ENCODE measurements at places on chromosomes 7 and 10.

GRCh38 chr7:157674027-157674714 is 337.4 kb downstream of the DNAJB6 start:
- DNase-seq = no peak

DNA sequence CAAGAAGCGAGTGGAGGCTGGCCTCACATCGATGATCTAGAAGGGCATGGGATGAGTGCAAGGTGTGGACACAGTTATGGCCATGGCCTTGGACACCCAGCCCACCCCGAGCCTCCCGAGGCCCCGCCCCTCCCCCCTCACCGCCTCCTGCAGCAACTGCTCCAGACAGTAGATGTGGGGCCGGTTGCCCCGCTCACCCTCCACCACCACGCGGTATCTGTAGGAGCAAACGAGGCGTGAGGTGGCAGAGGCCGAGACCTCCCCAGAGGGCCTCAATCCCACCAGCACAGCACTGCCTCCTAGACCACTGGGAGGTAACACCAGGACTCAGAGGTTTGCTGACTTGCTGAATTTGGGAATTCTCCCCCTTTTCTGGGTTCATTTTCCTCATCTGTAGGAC is 37.6 kb downstream of the SLC29A4 start:
- no peak for DNase-seq

DNA sequence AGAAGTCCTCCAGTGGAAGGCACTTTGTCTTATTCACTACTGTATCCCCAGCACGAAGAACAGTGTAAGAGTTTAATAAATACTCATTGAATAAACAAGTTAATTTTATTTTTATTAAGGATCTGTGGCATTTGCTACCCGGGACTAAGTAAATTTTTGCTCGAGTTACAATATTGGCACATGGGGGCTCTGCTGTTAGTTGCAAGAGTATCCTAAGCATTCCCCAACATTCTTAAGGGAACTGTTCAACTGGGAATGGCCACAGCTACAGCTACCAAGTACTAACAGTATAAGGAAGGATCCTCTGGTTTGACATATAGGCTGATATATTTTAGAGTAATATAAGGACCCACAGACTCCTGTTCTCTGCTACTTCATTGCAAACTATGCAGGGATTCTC is 8.7 kb upstream of the LRRTM3 start:
- no peak for DNase-seq

GRCh38 chr7:151517601-151518104 is 2.0 kb downstream of the RHEB start:
- DNase-seq = no peak

- DNase-seq = no peak
Observed at GRCh38 chr7:83882551-83882950, 233.6 kb upstream of the SEMA3E start.

DNA sequence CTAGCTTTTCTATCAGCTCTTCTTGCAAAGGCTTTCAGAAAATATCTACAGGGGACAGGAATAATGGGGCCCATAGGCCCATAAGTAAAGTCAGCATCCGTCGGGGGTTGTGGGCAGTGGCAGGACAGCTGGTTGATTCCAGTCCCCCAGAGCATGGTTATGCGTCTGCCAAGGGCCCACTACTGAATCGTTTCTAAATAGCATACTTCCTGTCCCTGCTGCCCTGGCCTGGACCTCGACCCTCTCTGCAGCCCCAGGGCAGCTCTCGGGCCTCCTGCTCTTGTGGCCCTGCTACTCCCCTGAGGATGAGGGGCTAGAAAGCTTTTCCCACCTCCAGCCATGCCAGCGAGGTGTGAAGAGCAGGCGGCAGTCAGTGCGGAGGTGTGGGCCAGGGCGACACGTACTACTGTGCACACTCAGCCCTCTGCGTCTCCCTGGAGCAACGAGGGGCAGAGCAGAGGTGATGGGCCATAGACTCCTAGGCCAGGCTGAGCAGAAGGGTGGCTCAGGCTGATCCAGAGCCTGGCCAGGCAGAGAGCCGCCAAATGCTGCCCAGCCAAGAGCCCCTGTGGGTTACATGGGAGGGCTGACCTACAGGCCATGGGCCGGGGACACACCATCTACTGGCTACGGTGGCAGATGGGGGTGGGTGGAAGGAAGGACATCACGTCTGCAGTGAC is 4.7 kb upstream of the OPN4 start:
- DNase-seq = no peak

- DNase-seq = no peak
Observed at GRCh38 chr10:7529638-7530037, 118.8 kb upstream of the SFMBT2 start.
